ENCODE measurements at places on chromosomes 2 and 18.

DNA sequence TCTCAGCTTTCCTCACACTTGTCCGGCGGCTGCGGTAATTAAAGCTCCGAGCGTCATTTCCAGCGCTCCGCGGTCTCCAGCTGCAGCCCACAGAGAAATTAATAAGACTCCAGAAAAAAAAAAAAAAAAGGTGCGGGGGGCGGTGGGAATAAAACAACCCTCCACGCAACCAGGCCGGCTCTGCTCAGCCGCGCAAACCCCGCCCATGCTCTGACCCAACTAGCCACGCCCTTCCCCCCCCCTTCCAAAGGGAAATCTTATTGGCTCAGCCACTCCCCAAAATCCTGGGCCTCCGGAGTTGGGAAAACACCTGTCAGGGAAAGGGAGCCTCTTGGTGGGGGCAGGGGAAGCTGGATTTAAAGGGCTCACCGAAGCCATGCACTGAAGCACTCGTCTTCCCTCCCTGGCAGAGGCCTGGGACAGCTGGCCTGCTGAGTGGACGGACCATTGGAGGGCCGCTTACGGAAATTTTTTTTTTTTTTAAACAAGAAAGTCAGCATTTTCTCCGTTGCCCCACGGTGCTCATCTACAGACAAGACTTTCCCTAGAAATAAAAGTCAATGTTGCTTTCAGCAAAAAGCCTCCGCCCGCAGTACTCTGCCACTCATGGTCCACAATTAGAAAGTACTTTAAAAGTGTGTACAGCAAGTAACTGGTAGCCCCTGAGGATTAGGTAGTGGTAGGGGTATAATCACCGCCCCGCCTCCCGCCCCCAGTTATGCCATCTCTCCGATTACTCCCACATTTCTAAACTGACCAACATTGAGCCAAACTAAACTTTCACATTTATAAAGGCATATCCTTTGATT is 674 bp upstream of the ERBB4 start:
- DNase-seq: no peak

- no peak for DNase-seq
Observed at GRCh38 chr18:75341267-75341666, 86.2 kb downstream of the SMIM21 start.

GRCh38 chr2:96389736-96390135 is 54.2 kb downstream of the NCAPH start:
- no peak for DNase-seq

DNA sequence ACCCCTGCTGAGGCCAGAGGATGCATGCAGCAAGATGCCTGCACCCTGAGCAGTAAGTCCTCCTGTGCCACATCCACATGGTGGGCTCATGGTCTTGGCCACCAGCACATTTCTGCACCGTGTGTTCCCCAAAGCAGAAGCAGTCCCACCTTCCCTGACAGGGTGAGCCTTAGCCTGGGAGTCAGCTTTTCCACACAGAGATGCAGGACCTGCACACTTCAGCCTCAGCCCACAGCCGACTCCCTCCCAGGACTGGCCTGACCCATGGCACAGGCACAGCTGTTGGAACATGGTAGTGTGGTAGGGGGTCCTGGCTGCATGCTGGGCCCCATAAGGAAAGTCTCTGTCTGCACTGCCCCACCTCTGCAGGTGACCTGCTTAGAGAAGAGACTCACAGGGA is 5.0 kb downstream of the SNED1 start:
- DNase-seq: no peak

DNA sequence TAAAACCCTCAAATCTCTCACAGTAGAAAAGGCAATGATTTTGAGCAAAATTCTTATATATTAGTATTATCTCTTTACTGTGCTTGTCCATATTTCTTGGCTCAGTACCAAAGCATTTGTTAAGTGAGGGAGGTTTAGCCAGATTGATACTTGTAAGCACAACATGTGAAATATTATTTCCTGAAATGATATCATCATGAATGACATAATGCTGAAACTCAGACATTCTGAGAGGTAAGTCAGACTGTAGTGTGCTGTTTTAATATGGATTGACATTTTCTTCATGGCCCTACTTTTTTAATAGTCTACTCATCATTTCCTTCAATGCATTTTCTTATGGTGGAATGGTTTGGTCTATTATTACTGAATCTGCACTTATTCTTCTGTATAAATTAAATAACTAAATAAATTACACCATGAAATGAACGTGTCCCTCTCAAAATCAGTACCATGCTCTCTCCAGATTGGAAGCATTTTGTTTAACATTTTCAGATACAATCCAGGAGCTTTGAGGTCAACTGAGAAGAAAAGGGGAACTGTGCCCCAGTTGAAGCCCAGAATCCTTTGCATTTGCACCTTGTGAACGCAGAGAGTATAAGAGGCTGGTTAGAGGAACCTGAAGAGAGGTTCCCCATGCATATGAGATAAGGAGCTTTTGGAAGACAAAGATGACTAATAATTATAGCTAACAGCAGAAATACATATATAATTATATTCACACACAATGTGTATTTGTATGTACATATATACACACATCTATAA is 50.1 kb upstream of the CRACDL start:
- DNase-seq: no peak

DNA sequence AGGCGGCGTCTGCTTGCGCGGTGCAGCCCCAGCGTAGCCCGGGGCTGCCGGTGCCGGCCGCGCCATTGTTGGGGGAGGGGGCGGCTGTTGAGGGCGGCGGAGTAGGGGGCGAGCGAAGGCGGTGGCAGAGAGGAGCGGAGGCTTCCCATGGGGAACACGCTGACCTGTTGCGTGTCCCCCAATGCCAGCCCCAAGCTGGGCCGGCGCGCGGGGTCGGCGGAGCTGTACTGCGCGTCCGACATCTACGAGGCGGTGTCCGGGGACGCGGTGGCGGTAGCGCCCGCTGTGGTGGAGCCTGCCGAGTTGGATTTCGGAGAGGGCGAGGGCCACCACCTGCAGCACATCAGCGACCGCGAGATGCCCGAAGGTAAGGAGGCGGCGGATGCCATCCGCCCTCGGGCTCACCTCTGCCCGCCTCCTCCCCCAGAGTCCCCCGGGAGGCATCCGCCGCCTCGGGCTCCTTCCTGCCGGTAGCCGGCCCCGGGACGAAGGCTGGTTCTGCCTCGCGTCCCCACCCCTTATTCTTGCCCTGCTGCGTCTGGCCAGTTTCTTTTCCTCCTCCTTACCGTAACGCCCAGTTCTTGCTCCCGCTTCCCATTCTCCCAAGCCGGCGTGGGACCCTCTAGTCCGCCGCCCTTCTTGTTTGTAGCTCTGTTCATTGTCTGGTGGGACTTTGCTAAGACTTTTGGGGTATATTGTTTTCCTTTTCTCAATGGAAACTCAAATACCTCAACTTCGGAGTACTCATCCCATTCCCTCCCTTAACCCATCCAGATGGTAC is 500 bp downstream of the CCNYL1 start:
- DNase-seq: peak; percentile 54

DNA sequence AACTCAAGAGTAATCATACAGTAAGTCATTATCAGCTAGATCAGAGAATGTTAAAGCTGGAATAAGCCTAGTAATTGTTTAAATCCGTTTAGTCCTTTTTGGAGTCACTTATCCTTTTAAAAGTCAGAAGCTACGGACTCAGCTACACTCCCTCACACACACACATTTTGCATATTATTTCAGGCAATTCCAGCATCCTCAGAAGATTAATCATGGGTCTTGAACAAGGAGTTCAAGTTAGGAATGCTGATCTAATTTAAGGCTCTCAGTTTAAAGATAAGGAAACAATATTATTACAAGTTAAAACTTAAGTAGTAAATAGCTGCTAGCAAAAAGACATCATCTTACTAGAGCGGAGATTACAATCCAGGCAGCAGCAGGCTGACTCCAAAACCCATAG is 74.3 kb downstream of the GTF3C3 start:
- DNase-seq: no peak

DNA sequence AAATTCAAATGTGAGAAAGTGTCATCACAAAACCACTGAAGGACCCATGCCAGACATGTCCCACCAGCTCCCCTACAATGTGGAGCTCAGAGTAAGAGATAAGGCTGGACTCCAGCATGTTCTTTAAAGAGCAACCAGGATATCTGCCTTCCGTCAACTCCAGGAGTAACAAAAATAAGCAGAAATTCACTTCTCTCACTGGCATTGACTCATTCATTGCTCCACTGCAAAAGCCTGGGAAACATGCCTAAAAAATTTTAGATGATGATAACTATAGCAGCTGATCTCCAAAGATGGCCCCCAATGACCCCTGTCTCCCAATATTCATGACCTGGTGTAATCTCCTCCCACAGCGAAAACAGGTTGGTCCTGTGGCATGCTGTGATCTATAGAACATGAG is 314.5 kb downstream of the NCKAP5 start:
- DNase-seq: no peak

DNA sequence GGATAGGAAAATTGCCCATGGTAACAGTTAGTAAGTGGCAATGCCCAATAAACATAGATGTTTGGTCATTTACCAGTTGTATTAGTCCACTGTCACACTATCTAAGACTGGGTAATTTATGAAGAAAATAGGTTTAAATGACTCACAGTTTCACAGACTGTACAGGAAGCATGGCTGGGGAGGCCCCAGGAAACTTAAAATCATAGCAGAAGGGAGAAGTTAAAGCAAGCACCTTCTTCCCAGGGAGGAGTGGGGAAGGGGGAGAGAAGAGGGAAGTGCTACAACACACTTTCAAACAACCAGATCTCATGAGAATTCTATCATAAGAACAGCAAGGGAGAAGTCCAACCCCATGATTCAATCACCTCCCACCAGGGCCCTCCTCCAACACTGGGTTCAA is 23.4 kb downstream of the NR4A2 start:
- no peak for DNase-seq

DNA sequence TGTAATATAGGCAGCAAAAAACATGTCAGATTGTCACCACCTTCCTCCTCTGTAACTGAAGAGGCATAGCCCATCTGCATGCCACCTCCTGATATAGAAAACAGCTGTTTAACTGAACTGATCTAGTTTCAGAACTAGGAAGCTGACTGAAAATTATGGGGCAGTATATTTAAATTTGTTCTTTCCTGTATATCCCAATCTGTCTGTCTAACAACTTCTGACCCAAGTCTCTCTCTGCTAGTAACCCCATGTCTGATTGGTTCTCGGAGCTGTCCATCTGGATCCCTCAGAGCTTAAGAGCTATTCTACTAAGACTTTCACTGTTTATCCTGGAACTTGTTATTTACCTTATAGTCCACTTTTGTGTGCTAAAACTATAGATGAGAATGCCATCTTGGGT is 68.2 kb upstream of the SLC35G4 start:
- DNase-seq: no peak

DNA sequence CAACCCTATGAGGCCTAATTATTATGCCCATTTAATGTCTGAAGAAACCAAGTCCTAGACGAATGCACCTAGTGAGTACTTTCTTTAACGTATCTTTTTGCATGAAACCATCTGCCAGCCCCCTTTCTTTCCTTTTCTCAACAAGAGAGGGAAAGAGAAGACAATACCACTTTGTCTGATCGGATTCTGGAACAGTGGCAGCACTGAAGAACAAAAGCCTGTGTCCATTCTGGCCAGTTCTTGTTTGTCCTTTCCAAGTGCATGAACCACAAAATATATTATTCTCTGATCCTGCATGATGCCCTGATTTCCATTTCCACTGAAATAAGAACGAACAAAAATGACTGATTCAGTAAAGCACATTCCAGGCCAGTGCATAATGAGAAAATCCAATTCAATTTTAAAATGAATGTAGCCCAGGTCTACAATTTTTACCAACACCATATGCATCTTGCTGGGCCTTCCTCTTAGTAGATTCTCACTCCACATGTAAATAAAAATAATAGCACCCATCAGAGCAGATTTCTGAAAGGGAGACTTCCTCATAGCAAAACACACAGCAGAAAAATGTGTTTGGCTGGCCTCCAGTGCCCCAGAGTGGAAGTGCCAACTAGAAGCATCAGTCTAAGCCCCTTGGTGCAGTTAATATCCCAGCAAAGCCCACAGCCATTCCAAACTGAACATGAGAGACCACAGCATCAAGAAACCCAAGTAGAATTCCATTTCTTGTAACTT is 422.6 kb upstream of the ID2 start:
- DNase-seq: no peak

GRCh38 chr2:201130524-201131186 is 14.7 kb downstream of the CFLAR start:
- no peak for DNase-seq

GRCh38 chr2:62263076-62263715 is 67.3 kb downstream of the B3GNT2 start:
- no peak for DNase-seq
